A549 treated with ZK216348 at 1 μM for 4 hours (cell line): ENCODE measurements at places on chromosomes 1 and 21. TPM values are rescaled to one million over a fixed set of nuclear protein-coding genes. Genes with fewer than 3 reads are reported as not detected.

CA6 gene
- not detected in 5 replicates for total RNA-seq

COL16A1 gene
- total RNA-seq, result 3.2 to 6.7 TPM (median 5.3 TPM) in 5 replicates

CSF3R gene
- total RNA-seq, result not detected in 5 replicates

FAM167B gene
- total RNA-seq, result 0.36 to 0.86 TPM (median 0.73 TPM) in 5 replicates

LCE1A gene
- total RNA-seq, result not detected in 5 replicates

SH2D1B gene
- 0.08 to 0.18 TPM (median 0.09 TPM) in 5 replicates for total RNA-seq

ZBTB8A gene
- total RNA-seq, result 2.5 to 4.4 TPM (median 3.8 TPM) in 5 replicates

LEFTY1 gene
- 0.49 to 0.76 TPM (median 0.55 TPM) in 5 replicates for total RNA-seq
